ENCODE measurements at places on chromosomes 5 and 9.
A peak's percentile ranks its signal among the peaks of the same experiment; 100 is the strongest.

- DNase-seq: no peak
Observed at GRCh38 chr5:172418862-172419814, 35.2 kb downstream of the SH3PXD2B start.

DNA sequence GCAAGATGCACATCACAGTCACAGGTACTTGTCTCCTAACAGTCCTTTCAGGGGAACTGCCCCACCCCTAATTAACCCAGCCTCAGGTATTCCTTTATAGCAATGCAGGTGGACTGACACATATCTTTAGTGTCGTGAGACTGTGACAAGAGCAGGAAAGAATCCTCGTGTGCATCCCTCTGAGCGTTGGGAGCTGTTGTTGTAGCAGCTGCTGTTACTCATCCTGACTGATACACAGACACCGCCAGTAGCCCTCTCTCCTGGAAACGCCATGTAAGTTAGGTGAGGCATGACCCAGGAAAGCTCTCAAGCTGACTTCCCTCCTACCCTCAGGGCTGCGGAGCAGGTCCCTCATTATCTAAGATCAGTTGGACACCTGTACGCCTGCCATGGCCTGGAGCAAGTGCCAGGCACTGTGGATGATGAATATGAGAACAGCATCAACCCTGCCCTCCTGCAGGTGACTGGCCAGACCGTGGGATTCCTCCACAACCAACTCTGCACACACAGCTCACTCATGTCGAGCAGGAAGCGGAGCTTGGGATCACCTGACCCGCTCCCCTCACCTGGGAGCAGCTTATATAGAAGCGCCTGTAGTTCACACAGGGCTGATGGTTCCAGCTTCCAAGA is 10.2 kb upstream of the LCN15 start:
- no peak for DNase-seq

DNA sequence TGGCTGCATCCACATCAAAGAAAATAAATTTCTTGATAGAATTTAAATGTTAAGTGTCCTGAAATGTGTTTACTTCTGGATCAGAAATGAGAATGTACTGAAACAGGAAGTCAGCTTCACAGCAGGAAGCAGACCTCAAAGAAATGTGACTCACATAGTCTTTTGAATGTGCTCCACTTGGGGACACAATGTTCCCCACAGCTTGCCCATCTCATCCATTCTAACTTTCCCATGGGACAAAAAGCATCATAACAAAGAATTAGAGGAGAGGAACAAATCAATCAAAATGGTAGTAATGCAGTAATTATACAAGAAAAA is 85.7 kb downstream of the GRAMD2B start:
- DNase-seq: no peak

GRCh38 chr5:160769301-160769700 is 82.7 kb downstream of the ATP10B start:
- no peak for DNase-seq

GRCh38 chr9:123099548-123099947 is 66.1 kb downstream of the GPR21 start:
- DNase-seq: no peak

- DNase-seq: peak; percentile 87
Observed at GRCh38 chr9:134492281-134492691, 149.3 kb upstream of the COL5A1 start.

GRCh38 chr5:171568389-171568788 is 148.9 kb downstream of the FGF18 start:
- no peak for DNase-seq

- no peak for DNase-seq
Observed at GRCh38 chr5:124902097-124902821, 155.8 kb upstream of the ZNF608 start.

DNA sequence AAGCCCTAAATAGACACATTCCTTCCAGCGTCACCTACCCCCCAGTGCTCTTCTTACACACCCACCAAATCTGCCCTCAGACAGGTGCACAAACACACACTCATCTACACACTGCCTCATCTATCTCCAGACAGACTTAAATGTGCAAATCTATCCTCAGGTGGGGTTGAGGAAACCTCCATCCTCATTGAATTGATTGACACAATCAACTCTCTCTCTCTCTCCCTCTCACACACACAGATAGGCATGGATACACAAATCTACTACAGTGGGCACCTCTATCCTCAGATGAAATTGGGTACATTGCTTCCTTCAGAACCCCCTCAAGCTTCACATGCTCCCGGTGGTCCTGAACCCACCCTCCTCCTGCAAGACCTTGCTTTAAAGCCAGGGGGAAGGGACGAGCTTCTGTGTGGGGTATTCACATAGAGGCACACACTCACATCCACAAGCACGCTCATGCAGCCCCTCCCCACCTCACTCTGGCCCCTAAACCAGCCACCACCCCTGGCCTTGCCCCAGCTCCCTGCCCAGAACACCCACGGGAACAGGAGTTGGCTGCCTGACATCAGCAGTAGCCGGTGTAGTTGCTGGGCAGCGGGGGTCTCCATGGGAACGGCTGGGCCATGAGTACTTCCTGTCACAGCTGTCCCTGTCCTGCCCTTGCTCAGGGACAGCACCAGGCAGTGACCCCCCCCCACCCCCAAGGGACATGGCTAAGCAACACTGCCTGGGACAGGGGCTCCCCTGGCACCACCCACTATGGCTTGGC is 22.8 kb downstream of the PCDH1 start:
- no peak for DNase-seq

DNA sequence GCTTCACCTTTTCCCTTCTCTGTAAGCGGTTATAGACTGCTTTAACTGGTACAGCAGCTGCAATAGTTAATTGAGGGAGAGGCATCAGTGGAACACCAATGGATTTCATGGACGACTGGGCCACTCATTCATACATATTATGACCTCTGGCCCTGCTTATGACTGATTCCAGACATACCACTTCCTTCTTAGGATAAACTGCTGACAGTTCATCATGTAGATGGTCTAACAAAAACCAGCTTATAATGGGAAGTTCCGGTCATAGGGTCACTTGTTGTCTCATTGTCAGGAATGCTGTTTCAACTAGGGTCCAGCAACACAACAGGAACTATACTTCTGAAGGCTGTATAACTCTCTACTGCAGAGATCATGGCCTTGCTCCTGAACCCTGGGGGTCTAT is 265.2 kb upstream of the RASA1 start:
- DNase-seq: no peak

DNA sequence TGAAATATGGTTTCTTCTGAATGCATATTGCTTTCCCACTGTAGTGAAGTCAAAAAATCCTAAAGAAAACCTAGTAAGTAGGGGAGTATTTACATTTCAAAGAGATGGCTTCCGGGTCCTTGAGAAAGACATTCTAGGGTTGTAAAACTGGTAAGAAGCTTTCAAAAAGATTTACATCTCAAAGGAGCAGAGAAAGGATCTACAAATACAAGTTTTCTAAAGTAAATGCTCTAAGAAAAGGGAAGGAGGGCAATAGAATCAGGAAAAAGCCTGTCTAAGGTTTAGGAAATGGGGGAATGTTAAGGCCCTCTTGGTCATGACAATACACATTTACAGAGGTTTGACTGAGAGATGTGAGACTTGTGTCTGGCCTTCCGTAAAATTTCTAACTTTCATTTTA is 16.7 kb upstream of the TRPC7 start:
- no peak for DNase-seq

- DNase-seq: no peak
Observed at GRCh38 chr5:79901631-79902030, 89.4 kb downstream of the MTX3 start.

DNA sequence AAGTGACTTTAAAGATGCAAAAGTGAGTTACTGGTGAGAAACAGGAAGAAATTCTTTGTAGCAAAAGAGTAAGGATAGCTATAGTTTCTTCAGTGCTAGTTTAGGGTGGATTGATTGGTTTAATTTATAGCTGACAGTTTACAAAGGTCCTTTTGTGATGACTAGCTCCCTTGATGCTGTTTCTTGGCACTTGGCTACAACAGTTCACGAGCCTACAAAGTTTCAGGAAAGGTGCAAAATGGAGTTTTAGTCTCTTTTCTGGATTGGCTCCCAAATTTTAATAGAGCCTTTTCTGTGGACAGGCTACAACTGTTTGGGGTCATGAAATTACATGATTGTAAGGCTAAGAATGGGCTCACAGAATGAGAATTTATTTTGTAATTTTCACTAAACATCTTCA is 40.9 kb upstream of the BNIP1 start:
- no peak for DNase-seq

GRCh38 chr9:113205861-113206260 is 15.2 kb downstream of the FKBP15 start:
- no peak for DNase-seq

- DNase-seq: no peak
Observed at GRCh38 chr5:10091701-10092100, 158.0 kb downstream of the ATPSCKMT start.
